ENCODE measurements at places on chromosomes 6 and 20.
A peak's percentile ranks its signal among the peaks of the same experiment; 100 is the strongest.

DNA sequence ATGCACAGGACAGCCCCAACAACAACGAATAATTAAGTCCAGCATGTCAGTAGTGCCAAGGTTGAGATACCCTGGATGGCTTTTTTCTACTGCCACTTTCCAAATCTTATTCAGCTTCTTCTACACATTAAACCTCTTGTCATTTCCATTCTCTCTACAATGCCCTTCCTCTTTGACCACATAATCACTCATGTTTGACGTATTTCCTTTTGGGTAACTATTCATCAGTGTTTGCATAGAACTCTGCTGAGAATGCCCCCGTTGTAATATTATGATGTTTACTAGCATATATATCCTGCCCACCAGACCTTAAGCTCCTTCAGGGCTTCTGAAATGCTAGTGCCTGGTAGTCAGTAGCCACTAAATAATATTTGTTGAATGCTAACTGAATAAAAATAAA is 515.3 kb upstream of the RNF217 start:
- no peak for DNase-seq

- no peak for DNase-seq
These were observed 141.1 kb upstream of the EEF1E1 start for GRCh38 chr6:8243475-8243874.

- DNase-seq, result no peak
These were observed 46.1 kb upstream of the PBOV1 start for GRCh38 chr6:138264372-138264880.

GRCh38 chr6:34520645-34521462 is 35.3 kb downstream of the SPDEF start:
- no peak for DNase-seq

GRCh38 chr20:3890398-3890751 is 1.2 kb downstream of the PANK2 start:
- DNase-seq, result no peak

DNA sequence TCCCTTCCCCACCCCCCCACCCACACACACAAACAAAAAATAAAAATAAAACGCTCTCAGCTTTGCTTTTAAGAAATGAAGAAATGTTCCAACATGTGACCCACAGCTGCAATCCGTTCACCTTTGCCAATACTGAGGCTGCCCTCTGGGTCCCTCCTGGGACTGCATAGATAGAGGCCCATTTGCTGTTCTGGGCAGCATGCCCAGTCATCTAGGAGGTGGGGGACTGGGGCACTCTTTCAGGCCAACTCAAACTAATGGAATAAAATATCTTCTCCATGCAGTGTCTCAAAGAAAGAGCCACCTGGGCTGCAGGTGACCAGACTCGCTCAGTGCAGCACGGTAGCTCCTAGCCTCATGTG is 79.9 kb downstream of the SLC22A3 start:
- DNase-seq, result no peak

GRCh38 chr6:140537834-140538705 is 1163.6 kb upstream of the CITED2 start:
- no peak for DNase-seq

GRCh38 chr6:108559884-108560462 is 744 bp upstream of the FOXO3 start:
- no peak for DNase-seq

GRCh38 chr6:105746509-105746908 is 339.6 kb upstream of the PRDM1 start:
- DNase-seq, result no peak

GRCh38 chr20:25484911-25485511 is 77.5 kb downstream of the GINS1 start:
- no peak for DNase-seq

DNA sequence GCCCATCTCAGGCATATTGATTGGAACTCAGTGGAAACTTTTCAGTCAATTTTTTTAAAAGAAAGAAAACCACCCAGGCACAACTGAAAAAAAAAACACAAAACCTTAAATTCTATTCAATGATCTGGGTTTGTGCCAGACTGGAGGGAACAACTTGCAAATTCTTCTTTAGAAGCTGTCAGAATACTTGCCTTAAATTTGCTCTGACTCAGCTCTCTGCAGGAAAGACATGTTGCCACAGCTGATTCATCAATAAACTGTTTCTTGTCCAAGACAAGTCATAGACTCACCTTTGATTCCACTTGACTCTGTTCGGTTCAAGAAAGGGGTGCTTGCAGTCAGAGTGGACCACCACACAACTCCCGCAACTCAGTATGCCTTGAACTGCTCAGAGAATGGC is 117.8 kb upstream of the F13A1 start:
- no peak for DNase-seq

- DNase-seq, result no peak
These were observed 150.6 kb downstream of the GJA10 start for GRCh38 chr6:90044833-90045381.

- DNase-seq, result peak; percentile 65
These were observed 503 bp downstream of the PPDPF start for GRCh38 chr20:63520934-63521601.

GRCh38 chr20:59515013-59515905 is 89.1 kb upstream of the PHACTR3 start:
- DNase-seq, result no peak

DNA sequence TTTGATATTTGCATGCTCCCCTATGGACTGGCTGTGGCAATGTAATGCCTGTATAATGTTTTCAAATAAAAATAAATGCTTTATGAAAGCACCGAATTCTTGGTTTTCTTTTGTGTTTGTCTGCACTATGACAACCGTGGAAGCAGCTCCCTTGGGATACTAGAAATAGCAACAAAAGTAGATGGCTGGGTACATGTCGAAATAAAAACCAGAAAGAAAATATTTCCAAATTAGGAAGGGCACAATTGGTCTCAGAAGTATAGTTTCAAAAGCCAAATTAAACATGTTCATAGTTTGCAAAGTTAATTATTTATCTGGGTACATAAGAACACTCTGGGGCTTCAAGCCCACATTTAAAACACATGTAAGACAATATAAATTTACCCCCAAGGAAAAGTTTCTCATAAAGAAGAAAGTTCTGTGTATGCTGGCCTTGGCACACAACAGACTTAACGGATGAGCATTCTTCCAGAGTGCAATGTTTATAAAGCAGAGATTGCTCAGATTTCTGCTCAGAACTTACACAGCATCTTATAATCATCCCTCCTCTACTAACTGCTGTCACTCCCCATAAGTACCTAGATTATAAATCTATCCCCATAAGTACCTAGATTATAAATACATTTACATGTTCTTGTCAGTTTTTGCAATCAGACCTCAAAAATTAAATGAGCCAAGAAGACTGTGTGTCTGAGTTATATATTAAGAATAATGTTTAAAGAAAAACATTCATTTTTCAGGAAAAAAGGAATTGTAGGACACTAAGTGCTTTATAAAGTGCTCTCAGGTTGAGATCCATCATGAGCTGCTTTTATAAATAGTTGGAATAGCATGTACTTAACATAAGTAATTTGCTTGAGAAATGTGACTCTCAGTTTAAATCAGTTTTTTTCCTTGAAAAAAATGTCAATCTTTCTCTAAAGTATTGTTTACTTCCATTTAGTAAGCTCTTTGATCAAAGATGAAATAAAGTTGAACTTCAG is 230.2 kb upstream of the PLN start:
- no peak for DNase-seq

- DNase-seq, result no peak
These were observed 181.6 kb downstream of the OTOR start for GRCh38 chr20:16929756-16930155.

DNA sequence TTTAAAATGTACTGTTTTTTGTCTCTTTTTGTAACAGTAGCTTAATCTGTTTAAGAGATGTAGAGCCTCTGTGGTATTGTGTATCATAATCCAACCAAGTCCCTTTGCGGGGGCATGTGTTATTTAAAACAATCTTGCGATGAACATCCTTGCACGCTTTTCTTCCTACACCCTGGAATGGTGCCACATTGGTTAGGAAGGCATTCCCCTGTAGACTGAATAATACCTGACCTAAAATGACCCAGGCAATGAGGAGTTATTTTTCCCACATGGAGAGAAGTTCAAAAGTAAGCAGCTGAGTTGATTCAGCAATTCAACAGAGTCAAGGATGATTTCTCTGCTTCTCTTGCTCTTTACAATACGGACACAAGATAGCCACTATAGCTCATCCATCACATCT is 142.0 kb upstream of the PMEPA1 start:
- no peak for DNase-seq

GRCh38 chr6:31664790-31665500 is at the start of gene GPANK1:
Gene GPANK1, minus strand, starts transcription at chr6:31664997. Its CDS starts 519 bp downstream, at chr6:31664478.
- DNase-seq, result peak; percentile 90

DNA sequence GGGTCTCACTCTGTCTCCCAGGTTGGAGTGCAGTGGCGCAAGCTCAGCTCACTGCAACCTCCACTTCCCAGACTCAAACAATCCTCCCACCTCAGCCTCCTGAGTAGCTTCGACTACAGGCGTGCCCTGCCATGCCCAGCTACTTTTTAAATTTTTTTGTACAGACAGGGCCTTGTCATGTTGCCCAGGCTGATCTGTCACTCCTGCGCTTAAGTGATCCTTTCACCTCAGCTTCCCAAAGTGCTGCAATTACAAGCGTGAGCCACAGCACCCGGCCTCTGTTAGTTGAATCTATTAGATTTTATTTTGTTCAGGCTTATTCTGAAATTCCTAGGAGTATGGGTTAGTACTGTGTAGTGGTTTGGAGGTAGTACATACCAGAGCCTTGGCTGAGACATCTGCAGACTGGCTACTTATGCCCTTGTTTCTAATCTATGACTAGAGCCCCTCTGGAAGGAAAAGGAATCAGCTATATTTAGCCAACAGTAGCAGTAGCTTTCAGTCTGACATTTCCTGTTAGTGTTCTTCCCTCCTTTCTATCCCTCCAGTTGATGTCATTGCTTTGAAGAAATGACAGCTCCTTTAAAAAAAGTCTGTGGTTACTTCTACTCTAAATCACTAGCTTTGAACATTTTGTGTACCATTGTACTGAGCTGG is 74.4 kb downstream of the ITCH start:
- no peak for DNase-seq

- DNase-seq, result no peak
These were observed 31.1 kb downstream of the CNKSR3 start for GRCh38 chr6:154479351-154479769.

DNA sequence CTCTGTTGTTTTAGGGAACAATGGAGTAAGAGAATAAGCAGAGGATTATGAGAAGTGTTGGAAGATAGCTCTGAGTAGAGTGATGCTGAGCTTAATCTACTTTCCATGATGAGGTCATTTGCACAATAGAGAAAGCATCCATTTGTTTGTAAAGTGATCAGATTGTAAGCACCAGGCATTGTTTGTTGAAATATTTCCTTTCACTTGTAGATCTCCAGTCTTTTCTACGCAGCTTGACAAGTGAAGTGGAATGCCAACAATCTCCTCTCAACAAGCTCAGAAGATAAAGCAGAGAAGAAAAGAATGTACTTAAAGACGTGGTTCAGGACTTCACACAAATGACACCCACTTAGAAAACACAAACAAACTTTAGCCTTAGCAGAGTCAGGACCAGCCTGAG is 80.1 kb upstream of the MARCKS start:
- no peak for DNase-seq

GRCh38 chr20:6868861-6869260 is 101.4 kb downstream of the BMP2 start:
- no peak for DNase-seq

DNA sequence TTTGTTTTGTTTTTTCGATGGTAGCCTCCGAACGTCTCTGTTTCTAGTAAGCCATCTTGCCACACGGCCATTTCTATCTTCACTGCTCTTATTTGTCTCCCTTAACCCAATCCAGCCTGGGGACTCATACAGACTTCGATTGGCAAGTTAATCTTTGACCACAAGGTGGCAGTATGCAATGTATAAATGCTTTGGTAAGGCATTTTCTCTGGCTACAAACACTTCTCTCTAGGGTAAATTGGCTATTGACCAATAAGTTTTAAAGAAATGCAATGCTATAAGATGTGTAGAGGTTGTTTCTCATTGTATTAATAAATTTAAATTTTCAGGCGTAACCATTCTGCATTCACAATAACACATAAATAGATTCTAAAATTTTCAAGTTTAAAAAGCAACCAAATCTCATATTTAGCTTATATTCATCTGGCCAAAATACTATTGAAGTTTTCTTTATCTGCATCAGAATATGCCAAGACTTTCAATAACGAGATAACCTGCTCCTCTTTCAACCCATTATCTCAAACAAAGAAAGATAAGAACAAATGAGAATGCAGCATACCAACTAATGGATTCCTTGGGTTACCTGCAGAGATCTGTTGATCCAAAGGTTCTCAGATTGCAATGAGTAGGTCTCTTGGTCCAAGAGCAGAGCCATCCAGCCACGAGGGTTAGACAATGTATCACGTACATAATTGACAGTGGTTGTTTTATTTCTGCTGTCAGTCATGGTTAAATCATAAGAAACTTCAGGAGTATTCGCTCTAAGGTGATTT is 231.9 kb downstream of the PKHD1 start:
- DNase-seq, result peak; percentile 19

DNA sequence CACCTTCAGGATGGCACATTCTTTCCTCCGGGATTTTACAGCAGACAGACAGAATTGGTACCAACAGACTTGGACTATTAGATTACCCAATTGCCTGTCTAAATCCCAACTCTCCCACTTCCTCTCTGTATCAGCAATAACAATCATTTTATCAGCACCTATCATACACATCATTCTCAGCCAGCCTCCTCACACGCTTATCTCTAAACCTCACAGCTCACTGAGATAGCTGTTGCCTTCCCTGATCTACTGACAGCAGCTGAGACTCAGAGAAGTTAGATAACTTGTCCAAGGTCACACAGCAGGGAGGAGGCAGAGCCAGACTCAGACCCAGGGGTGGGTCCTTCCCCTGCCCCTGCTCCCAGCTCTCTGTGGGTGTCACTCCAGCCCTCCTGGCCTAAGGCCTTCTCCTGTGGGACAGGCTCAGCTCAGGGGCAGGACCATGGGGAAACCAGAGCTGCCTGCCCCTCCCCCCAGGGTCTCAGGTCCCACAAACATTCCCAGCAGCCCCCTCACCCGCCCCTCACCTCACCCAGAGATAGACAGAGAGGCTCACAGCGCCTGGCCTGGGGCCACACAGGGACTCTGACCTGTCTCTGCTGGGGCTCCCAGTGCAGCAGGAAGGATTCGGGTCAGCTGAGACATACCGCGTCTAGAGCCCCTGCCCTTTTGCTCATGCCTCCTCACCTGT is 92.8 kb downstream of the GRM4 start:
- DNase-seq, result no peak

- no peak for DNase-seq
These were observed 131.6 kb downstream of the HFE start for GRCh38 chr6:26218824-26219223.

- peak; percentile 27 for DNase-seq
These were observed 34.6 kb downstream of the HDAC2 start for GRCh38 chr6:113936093-113936934.

DNA sequence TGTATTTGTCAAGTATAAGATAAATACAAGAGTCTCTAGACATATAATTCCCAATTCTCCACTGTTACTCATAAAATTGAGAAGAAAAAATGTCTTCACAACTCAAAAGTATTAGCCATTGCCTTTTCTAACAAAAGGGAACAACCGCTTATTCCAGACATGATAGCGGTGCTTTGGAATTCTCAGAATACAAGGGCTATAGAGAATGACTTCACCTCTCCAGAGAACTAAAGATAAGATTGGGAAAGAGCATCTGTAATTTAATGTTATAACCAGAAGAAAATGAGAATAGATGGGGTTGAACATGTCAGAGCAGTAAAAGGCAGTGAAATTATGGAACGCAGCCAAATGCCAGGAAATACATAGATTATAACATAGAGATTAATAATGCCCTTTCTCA is 730.8 kb downstream of the C6orf118 start:
- DNase-seq, result no peak

GRCh38 chr20:24909861-24910260 is 39.2 kb upstream of the CST7 start:
- DNase-seq, result no peak

GRCh38 chr20:25072226-25072811 is 9.6 kb downstream of the VSX1 start:
- DNase-seq, result no peak

Measured in CD4-positive, alpha-beta T cell treated with Interleukin-6 at 100 ng/mL for 8 hours (primary cell).